Right kidney (tissue), 9 donors: ENCODE measurements at places on chromosomes 3 and 15.

DNA sequence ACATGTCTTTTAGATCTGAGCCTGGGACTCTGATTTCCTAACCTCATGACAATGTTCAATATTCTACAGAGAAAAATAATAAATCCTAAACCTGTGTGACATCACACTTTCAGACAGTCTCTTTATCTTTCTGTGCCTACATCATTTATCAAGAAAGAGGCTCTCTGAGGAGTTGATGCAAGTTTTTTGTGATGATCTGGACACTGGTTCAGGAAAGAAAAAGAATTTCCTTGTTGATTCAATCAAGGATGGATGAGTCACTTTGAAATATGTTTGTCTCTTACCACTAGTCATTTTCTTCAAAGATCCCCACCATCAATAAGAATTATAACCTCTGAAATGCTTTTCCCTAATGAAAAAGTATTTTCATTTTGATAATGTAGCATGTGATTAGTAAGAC lies 404.6 kb downstream of the WDR72 start:
- DNase-seq = no peak

DNA sequence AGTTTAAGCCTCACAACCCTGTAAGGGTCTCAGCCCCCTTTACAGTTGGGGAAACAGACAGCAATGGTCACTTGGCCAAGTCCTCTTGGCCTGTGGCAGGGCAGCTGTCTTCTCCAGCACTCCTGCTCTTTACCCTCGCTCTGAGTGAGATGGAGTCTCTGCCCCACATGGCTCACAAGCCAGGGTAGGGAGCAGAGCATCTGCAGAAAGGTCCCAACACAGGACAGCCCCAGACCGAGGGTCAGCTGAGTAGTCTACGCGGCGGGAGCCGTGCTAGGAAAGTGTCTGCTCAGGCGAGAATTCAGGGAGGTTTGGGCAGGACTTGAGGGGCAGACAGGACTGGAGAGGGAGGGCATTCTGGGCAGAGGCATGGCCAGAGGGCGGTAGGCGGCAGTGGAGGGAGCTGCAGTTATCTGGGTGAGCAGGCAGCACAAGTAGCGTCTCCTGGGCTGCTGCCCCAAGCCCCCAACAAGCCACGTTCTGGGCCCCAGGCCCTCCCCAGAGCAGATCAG lies 18.3 kb upstream of the LAMP3 start:
- no peak for DNase-seq

- DNase-seq = no peak
Observed at GRCh38 chr3:32216172-32216783, 22.2 kb upstream of the CMTM8 start.

DNA sequence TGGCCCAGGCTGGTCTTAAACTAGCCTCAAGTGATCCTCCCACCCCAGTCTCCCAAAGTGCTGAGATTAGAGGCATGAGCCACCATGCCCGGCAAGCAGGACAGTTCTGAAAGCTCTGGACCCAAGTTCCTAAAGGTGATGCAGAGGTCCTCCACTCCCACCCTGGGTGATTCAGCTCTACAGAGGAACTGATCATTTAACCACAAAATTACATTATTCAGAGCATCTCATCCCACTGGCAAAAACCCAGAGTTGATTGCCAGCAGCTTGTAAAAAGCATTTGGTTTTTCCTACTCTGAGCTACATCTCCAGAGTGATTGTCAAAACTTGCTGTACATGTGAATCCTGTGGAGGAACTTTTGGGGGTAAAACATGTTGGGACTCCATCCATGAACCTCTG lies 60.2 kb downstream of the SLTM start:
- no peak for DNase-seq

GRCh38 chr15:80775338-80775737 lies 3.8 kb upstream of the CEMIP start:
- no peak for DNase-seq

- no peak for DNase-seq
Observed at GRCh38 chr3:176927280-176927679, 270.0 kb downstream of the TBL1XR1 start.

DNA sequence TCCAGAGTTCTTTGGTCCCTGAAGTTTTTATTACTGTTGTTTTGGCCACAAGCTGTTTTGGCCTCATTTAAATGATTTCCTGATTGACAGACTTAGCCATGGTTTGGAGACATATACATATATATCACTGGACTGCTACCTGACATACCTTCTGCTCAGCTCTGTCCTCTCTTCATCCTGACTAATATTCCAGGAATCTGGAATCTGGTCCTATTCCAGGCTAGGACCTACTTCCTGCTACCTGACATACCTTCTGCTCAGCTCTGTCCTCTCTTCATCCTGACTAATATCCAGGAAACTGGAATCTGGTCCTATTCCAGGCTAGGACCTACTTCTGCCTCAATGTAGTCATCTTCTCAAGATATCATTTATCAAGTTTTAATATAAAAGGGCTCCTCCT lies 724.4 kb upstream of the ROBO1 start:
- no peak for DNase-seq
